ENCODE measurements at places on chromosomes 2 and 18.
A peak's percentile ranks its signal among the peaks of the same experiment; 100 is the strongest.

- no peaks in the 10 kb centered on the region for H3K27me3 ChIP-seq
- H3K4me1 ChIP-seq = peaks cover 80% of the 10 kb centered on the region
- peak overlapping the region; percentile 80 for H3K27ac ChIP-seq
Measured at GRCh38 chr2:101736861-101737291, 39.4 kb downstream of the MAP4K4 start.

DNA sequence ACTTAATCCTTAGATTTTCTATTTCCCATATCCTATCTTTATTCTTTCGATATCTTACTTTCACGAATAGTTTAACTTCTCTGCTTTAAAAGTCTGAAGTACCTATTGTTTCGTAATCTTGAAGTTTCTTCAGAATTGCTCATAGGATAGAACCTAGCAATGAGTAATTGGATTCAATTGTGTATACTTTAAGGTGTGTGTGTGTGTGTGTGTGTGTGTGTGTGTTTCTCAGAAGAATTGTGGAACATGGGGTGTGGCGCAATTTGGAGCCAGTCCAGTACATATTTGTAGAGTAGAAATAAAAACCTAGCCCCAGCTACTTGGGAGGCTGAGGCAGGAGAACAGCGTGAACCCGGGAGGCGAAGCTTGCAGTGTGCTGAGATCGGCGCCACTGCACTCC lies 897.6 kb downstream of the BCL11A start:
- no peaks in the 10 kb centered on the region for H3K4me1 ChIP-seq
- no peaks in the 10 kb centered on the region for H3K36me3 ChIP-seq
- DNase-seq = no peak
- H3K27me3 ChIP-seq = no peaks in the 10 kb centered on the region

DNA sequence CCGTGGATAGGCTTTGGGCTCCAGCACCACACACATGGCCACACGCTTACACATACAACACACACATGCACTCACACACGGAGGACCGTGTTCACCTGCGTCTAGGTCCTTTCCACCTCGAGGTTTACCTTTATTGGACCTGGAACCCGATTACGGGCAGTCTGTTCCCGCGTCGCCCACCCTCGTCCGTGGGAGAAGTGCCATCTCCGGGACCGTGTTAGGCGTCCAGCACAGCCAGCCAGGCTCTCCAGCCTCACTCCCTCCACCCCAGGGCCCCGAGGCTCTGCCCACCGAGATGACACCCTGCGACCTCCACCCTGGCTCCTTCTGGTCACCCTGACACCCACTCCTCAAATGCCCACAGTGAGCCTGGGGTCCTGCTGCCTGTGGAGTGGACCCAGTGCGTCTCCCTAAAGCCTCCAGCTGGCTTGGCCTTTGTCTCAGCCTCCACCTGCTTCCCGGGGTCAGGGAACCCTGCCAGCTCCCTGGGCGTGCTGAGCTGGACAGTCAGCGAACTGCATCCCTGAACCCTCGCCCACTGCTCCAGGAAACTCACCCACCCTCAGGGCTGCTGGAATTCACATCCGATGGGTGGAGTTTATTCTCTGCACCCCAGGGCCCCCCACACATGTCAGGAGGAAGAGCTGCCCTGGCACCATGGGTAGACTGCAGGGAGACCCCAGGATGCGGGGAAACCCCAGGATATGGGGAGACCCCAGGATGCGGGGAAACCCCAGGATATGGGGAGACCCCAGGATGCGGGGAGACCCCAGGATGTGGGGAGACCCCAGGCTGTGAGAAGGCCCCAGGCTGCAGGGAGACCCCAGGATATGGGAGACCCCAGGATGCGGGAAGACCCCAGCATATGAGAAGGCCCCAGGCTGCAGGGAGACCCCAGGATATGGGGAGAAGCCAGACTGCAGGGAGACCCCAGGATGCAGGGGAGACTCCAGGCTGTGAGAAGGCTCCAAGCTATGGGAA lies 33.0 kb downstream of the ADI1 start:
- no peaks in the 10 kb centered on the region for H3K36me3 ChIP-seq
- no peak overlapping the region for H3K4me3 ChIP-seq
- no peak overlapping the region for H3K27ac ChIP-seq
- no peaks in the 10 kb centered on the region for H3K27me3 ChIP-seq
- no peaks in the 10 kb centered on the region for H3K4me1 ChIP-seq

- no peak overlapping the region for H3K27ac ChIP-seq
- peaks cover 19% of the 10 kb centered on the region for H3K27me3 ChIP-seq
- H3K4me1 ChIP-seq = peaks cover 46% of the 10 kb centered on the region
- peak overlapping the region; percentile 82 for H3K4me3 ChIP-seq
Measured at GRCh38 chr2:37324536-37324785, 172 bp downstream of the PRKD3 start.

DNA sequence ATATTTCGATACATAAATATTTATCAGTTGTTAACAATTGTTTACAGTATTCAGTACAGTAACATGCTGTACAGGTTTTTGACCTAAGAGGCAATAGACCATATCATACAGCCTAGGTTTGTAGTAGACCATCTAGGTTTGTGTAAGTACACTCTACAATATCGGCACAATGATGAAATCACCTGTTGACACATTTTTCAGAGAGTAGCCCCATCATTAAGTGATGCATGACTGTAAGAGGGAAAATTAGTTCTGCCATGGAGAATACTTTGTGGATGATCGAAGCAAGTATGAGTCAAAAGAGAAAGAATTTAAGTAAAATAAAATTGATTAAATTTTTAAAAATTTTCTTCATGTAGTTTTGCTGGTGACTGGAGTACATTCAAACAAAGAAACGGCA lies 32.6 kb downstream of the VIT start:
- H3K4me3 ChIP-seq = no peak overlapping the region
- no peaks in the 10 kb centered on the region for H3K36me3 ChIP-seq
- H3K27me3 ChIP-seq = peaks cover 4% of the 10 kb centered on the region
- H3K4me1 ChIP-seq = no peaks in the 10 kb centered on the region

GRCh38 chr2:165593081-165593480 lies 123.6 kb downstream of the CSRNP3 start:
- H3K36me3 ChIP-seq = peaks cover 3% of the 10 kb centered on the region
- H3K4me3 ChIP-seq = no peak overlapping the region
- no peak for DNase-seq
- peaks cover 3% of the 10 kb centered on the region for H3K27me3 ChIP-seq
- no peak overlapping the region for H3K27ac ChIP-seq
- H3K4me1 ChIP-seq = peaks cover 2% of the 10 kb centered on the region

GRCh38 chr2:241734208-241734466 lies 293 bp upstream of the D2HGDH start:
- no peaks in the 10 kb centered on the region for H3K27me3 ChIP-seq
- no peak overlapping the region for H3K27ac ChIP-seq
- DNase-seq = no peak
- peaks cover 59% of the 10 kb centered on the region for H3K4me1 ChIP-seq

- no peak overlapping the region for H3K4me3 ChIP-seq
- no peaks in the 10 kb centered on the region for H3K36me3 ChIP-seq
- no peak overlapping the region for H3K27ac ChIP-seq
Measured at GRCh38 chr2:14991723-14992122, 359.2 kb downstream of the LRATD1 start.

DNA sequence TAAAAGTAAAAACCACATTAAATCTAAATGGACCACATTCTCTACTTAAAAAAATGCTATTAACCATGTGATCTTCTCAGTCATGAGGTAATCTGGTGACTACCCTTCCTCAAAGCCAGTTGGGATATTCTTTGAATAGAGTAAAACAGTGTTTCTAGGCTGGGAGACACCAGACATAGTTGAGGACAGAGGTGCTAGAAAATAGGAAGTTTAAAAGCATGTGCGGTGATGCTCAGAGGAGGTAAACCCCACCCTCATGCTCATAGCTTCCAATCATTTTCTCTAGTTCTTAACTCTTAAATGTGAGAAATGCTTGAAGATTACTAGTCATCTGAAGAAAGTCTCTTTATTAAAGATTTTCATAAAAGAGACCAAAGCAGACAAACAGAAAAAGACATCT lies 30.7 kb upstream of the ELAC1 start:
- H3K27ac ChIP-seq = no peak overlapping the region
- peaks cover 38% of the 10 kb centered on the region for H3K36me3 ChIP-seq
- no peaks in the 10 kb centered on the region for H3K27me3 ChIP-seq
- peaks cover 2% of the 10 kb centered on the region for H3K4me1 ChIP-seq
- H3K4me3 ChIP-seq = no peak overlapping the region
- no peak for DNase-seq

- H3K4me3 ChIP-seq = no peak overlapping the region
- no peak overlapping the region for H3K27ac ChIP-seq
- H3K27me3 ChIP-seq = peaks cover 33% of the 10 kb centered on the region
- no peak for DNase-seq
- H3K4me1 ChIP-seq = no peaks in the 10 kb centered on the region
- no peaks in the 10 kb centered on the region for H3K36me3 ChIP-seq
Measured at GRCh38 chr2:124024561-124025170, 421 bp upstream of the CNTNAP5 start.

- H3K27me3 ChIP-seq = no peaks in the 10 kb centered on the region
- no peak overlapping the region for H3K4me3 ChIP-seq
- no peaks in the 10 kb centered on the region for H3K4me1 ChIP-seq
- H3K36me3 ChIP-seq = peaks cover 2% of the 10 kb centered on the region
- H3K27ac ChIP-seq = no peak overlapping the region
- no peak for DNase-seq
Measured at GRCh38 chr2:203973676-203974075, 37.1 kb downstream of the ICOS start.

- no peak overlapping the region for H3K4me3 ChIP-seq
- no peak for DNase-seq
- H3K27ac ChIP-seq = no peak overlapping the region
- H3K4me1 ChIP-seq = peaks cover 8% of the 10 kb centered on the region
Measured at GRCh38 chr2:151297882-151298281, 8.4 kb upstream of the NMI start.

GRCh38 chr2:6429210-6429986 lies 436.3 kb downstream of the CMPK2 start:
- no peaks in the 10 kb centered on the region for H3K27me3 ChIP-seq
- no peak for DNase-seq
- H3K27ac ChIP-seq = no peak overlapping the region
- no peaks in the 10 kb centered on the region for H3K4me1 ChIP-seq

- no peak overlapping the region for H3K27ac ChIP-seq
- no peak overlapping the region for H3K4me3 ChIP-seq
- DNase-seq = no peak
- H3K27me3 ChIP-seq = no peaks in the 10 kb centered on the region
- no peaks in the 10 kb centered on the region for H3K36me3 ChIP-seq
Measured at GRCh38 chr2:199979398-199979797, 24.0 kb downstream of the MAIP1 start.

- no peaks in the 10 kb centered on the region for H3K27me3 ChIP-seq
- H3K27ac ChIP-seq = no peak overlapping the region
- no peak overlapping the region for H3K4me3 ChIP-seq
- no peak for DNase-seq
- no peaks in the 10 kb centered on the region for H3K36me3 ChIP-seq
- no peaks in the 10 kb centered on the region for H3K4me1 ChIP-seq
Measured at GRCh38 chr2:187466129-187466792, 18.2 kb upstream of the CALCRL start.

- H3K4me3 ChIP-seq = peak overlapping the region; percentile 84
- peak overlapping the region; percentile 50 for H3K27ac ChIP-seq
- H3K4me1 ChIP-seq = peaks cover 36% of the 10 kb centered on the region
- H3K27me3 ChIP-seq = peaks cover 71% of the 10 kb centered on the region
Measured at GRCh38 chr18:46334868-46335281, 230.7 kb downstream of the HAUS1 start.

DNA sequence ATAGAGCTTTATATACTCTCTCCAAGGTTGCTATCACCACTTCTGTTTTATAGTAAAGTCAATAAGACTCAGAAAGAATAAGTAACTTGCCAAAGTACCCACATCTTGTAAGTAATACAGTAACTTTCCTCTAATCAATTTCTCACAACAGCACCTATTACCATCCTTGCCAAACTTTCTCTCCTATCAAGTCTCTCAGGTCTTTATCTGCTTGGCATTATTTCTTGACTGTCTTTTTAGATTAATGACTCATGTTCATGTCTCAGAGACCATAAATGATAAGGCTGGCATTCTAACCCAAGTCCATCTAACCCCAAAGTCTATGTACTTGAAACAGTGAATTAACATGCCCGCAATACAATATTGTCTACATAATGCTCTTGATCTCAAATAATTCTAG lies 618.0 kb upstream of the ZEB2 start:
- H3K27ac ChIP-seq = no peak overlapping the region
- no peak for DNase-seq
- H3K4me1 ChIP-seq = no peaks in the 10 kb centered on the region
- no peak overlapping the region for H3K4me3 ChIP-seq

DNA sequence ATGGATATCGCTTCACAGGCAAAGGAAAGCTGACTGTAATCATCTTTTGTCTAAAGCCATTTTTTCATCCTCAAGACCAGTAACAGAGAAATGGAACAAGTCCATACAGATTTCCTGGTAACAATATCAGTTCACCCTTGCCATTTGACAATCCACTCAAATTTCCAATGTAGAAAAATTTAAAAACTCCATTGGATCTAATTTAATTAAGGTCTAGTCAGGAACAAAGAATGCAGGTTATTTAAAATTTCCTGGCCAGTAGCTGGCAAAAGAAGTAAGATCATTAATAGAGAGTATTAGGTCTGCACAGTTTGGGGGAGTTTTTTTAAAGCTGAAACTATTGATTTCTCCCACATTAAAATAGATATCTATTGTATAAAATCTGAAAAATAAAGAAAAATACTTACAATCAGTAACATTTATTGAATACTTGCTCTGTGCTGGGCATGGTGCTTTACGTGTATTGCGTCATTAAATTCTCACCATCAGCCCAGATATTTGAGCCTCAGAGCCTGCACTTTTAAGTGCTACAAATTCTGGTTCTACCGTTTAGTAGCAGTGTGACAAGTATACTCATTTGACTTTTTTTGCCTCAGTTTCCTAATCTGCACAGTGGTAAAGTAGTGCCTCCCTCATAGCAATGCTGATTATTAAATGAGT lies 41.8 kb downstream of the SMARCAL1 start:
- no peak overlapping the region for H3K4me3 ChIP-seq
- H3K4me1 ChIP-seq = no peaks in the 10 kb centered on the region
- no peak for DNase-seq
- H3K27me3 ChIP-seq = no peaks in the 10 kb centered on the region
- H3K27ac ChIP-seq = no peak overlapping the region

- no peak overlapping the region for H3K27ac ChIP-seq
- no peak overlapping the region for H3K4me3 ChIP-seq
- H3K36me3 ChIP-seq = no peaks in the 10 kb centered on the region
- no peaks in the 10 kb centered on the region for H3K4me1 ChIP-seq
- peaks cover 6% of the 10 kb centered on the region for H3K27me3 ChIP-seq
- DNase-seq = no peak
Measured at GRCh38 chr2:235381261-235381912, 112.5 kb upstream of the AGAP1 start.

DNA sequence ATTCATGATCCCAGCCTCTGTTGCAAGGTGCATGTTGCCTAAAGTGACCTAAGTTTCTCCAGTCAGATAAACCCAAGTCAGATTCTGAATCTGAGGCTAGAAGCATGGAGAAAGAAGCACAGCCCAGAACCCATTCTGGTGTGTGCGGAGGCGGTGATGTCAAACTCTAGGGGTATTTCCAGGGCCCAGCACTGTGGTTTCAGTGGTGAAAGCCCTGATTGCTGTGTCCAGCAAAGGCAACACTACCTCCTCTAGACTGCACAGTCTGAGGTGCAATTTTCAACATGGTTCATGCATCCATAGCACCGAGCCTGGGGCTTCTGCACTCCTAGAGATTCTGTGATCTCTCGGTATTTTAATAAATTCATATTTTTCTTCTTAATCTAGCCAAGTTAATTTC lies 264.8 kb upstream of the KLHL29 start:
- peaks cover 2% of the 10 kb centered on the region for H3K27me3 ChIP-seq
- no peaks in the 10 kb centered on the region for H3K36me3 ChIP-seq
- no peaks in the 10 kb centered on the region for H3K4me1 ChIP-seq
- H3K27ac ChIP-seq = no peak overlapping the region
- DNase-seq = no peak

GRCh38 chr2:219525533-219526232 lies 11.4 kb downstream of the ASIC4 start:
- peaks cover 86% of the 10 kb centered on the region for H3K27me3 ChIP-seq
- H3K36me3 ChIP-seq = no peaks in the 10 kb centered on the region
- H3K27ac ChIP-seq = no peak overlapping the region
- peaks cover 10% of the 10 kb centered on the region for H3K4me1 ChIP-seq
- H3K4me3 ChIP-seq = no peak overlapping the region
- no peak for DNase-seq
